ENCODE measurements at places on chromosomes 6 and 20.
A peak's percentile ranks its signal among the peaks of the same experiment; 100 is the strongest.

DNA sequence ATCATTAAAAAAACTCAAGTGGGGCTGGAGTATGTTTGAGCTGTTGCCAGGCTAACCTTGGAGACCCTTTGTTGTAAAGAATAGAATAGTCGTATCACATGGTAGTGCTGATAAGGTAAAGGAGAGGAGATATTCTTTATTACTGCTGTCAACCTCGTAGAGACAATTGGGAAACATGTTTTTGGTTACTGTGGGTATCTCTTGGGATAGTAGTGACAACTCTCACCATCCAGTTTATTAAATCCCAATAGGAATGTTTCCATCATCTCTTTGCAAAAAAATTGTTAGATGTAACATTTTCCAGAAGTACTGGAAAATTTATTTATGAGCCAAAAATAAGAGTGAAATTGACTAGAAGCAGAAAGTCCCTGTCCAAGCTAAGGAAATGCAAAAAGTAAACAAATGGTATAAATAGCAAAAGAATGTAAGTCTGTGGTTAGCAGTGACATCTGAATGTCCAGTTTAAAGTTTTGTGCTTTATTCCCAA lies 829.3 kb upstream of the CITED2 start:
- no peaks in the 10 kb centered on the region for H3K4me1 ChIP-seq
- H3K4me3 ChIP-seq: no peak overlapping the region
- DNase-seq: peak; percentile 41
- H3K36me3 ChIP-seq: no peaks in the 10 kb centered on the region
- no peak overlapping the region for H3K27ac ChIP-seq

DNA sequence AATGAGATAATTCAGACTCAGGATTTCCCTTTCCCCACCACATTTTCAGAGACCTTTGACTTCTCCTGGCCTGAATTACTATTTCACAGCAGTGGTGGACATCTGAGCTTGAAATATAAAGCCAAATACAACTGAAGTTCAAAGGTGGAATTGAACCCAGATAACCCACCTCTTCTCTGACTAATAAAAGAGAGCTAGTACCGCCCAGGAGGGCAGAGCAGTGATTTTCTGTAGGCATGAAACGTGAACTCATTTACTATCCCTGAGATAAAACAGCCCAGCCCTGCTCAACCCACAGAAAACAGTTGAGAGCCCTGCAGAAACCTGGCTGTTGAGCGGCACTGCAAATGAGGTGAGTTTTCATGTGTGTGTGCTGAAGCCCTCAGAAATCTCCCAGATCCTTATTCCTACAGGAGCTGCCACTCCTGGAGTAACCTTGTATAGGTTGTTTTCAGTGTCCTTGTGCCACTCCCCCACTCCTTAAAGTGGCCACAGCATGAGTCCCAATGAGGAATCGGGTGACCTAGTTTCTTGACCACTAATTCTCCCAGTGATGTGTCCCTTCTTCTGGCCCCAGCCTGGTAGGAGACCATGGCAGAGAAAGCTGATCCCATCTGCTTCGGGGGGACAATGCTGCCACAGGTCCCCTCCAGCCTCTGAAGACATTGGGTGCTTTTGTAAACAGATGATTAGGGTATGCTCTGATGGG lies 99.2 kb downstream of the NOL4L start:
- no peak overlapping the region for H3K4me3 ChIP-seq
- H3K27me3 ChIP-seq: no peaks in the 10 kb centered on the region
- DNase-seq: peak; percentile 50
- peaks cover 39% of the 10 kb centered on the region for H3K4me1 ChIP-seq
- peak overlapping the region; percentile 93 for H3K27ac ChIP-seq

- no peaks in the 10 kb centered on the region for H3K36me3 ChIP-seq
- H3K4me1 ChIP-seq: no peaks in the 10 kb centered on the region
- no peaks in the 10 kb centered on the region for H3K27me3 ChIP-seq
- H3K27ac ChIP-seq: no peak overlapping the region
- no peak overlapping the region for H3K4me3 ChIP-seq
Observed at GRCh38 chr6:145076115-145076841, 659.0 kb downstream of the EPM2A start.

- peaks cover 15% of the 10 kb centered on the region for H3K4me1 ChIP-seq
- no peak for DNase-seq
- peaks cover 4% of the 10 kb centered on the region for H3K36me3 ChIP-seq
- no peak overlapping the region for H3K4me3 ChIP-seq
- H3K27me3 ChIP-seq: no peaks in the 10 kb centered on the region
Observed at GRCh38 chr6:83891586-83891985, 32.1 kb downstream of the CYB5R4 start.

GRCh38 chr6:13427316-13427715 lies 60.1 kb downstream of the GFOD1 start:
- H3K27ac ChIP-seq: peak overlapping the region; percentile 65
- no peak overlapping the region for H3K4me3 ChIP-seq
- H3K4me1 ChIP-seq: peaks cover 72% of the 10 kb centered on the region
- H3K36me3 ChIP-seq: no peaks in the 10 kb centered on the region
- H3K27me3 ChIP-seq: no peaks in the 10 kb centered on the region

DNA sequence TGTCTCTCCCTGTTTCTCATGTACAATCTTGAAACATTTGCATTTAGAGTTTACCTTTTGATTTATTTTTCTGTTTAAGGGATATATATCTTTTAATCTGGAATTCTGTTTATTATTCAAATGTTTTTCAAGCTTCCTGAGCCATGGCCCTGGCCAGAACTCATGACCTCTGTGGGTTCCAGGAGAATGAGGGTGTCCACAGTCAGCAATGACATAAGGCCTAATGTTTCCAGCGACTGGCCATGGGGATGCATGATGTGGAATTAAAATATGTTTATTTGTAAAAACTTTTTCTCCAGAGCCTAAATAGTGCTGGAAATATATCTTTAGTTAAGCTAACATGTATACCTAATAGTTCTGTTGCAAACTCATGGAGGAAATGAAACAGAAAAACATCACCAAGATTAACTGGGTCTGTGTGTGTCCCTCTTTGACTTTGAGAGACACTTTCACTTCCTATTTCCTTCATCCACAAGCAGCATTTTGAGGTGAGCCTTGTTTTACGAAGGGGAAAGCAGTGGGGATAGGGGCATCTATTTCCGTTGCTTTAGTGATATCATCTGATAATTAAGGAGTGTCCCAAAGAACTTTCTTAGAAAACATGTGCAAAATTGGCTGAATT lies 87.6 kb downstream of the SMOC2 start:
- no peaks in the 10 kb centered on the region for H3K36me3 ChIP-seq
- H3K27me3 ChIP-seq: no peaks in the 10 kb centered on the region
- H3K27ac ChIP-seq: no peak overlapping the region
- H3K4me3 ChIP-seq: no peak overlapping the region

Data from stomach (tissue), 19 donors.